NCI-H1092 treated with DMSO at 0.1 percent for 48 hours (cell line): ENCODE measurements at places on chromosomes 4 and X.

DNA sequence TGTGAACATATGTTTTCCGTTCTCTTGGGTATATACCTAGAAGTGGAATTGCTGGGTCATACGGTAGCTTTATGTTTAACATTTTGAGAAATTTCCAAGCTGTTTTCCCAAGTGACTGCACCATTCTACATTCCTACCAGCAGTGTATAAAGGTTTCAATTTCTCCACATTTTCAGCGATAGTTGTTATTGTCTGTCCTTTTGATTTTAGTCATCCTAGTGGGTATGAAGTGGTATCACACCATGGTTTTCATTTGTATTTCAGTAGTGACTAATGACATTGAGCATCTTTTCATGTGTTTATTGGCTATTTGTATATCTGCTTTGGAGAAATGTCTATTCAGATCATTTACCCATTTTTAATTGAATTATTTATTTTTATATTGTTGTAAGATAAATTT lies 2.4 kb downstream of the PPEF1 start:
- no peak for DNase-seq

- no peak for DNase-seq
Observed at GRCh38 chr4:23500894-23501449, 388.9 kb downstream of the PPARGC1A start.

DNA sequence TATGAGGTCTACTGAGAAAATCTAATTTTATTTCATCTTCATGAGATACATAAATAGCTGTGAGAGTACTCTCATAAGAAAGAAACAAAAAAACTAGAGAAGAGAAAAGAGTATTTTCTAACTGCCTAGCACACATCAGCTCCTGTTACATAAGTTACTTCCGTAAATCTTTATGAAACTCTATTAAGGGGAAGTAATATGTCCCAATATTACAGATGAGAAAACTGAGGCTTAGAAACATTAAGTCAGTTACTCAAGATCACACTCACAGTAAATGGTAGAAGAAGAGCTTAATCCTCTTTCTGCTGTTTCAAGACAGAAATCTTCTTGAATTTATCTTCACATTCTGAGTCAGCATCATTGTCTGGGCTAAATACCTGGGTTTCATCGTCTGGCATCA lies 164.1 kb downstream of the DTHD1 start:
- no peak for DNase-seq

- DNase-seq: no peak
Observed at GRCh38 chr4:76523593-76523992, 88.6 kb downstream of the SHROOM3 start.

GRCh38 chrX:51893931-51894696 lies 691 bp downstream of the MAGED1 start:
- DNase-seq: peak; percentile 69

GRCh38 chrX:66005830-66006449 lies 33.9 kb downstream of the VSIG4 start:
- no peak for DNase-seq

DNA sequence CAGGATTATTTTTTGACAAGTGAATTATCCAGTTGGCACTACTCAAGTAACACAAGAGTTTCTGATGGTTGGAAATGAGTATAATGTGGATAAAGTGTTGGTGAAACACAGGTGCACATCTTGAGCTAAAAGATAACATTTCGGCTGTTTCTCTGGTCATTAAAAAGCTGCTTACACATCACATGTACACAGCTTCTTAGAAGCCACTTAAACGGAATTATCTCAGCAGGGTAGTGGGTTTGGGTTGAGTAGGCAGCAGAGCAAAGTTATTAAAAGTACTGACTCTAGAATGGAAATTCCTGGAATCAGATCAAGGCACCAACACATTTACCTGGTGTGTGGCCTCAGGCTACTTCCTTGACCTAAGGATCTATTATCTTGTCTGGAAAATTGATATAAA lies 55.4 kb upstream of the RASSF6 start:
- DNase-seq: peak; percentile 24

DNA sequence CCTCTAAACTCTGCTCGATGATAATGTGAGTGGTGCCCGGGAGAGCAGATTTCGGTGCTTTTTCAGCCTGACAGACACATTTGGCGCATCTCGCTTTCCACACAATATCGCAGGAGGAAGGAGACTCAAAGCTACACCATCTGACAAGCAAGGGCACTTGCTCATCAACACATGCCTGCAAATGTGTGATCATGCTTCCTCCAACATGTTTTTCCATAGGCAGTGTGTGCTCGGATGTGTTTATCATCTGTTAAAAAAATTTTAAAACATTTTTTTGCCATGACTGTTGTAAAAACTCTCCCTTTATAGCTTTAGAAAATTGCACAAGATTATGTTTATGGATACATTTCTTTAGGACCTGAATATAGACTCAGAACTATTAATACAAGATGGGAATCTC lies 170.3 kb upstream of the PUDP start:
- DNase-seq: no peak

DNA sequence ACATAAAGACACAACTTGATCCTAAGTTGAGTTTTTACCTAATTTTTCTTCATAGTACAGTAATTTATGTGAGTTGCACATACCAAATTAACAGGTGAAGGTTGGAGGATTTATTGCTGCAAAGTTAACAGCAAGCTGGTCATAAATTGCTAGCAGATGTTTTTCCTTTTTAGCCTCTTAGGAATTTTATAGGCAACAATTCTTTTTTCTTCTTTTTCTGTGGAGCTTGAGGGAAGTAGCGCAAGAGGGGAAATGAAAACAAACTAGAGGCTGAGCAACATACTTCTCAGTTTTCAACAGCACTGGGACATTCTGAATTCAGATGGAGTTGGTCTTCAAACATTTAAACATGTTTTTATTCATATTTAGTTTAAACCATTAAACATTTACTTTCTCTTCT lies 63.7 kb upstream of the TLR2 start:
- no peak for DNase-seq

- no peak for DNase-seq
Observed at GRCh38 chr4:134297765-134298164, 96.2 kb upstream of the PABPC4L start.

- no peak for DNase-seq
Observed at GRCh38 chr4:1600211-1600780, 83.8 kb downstream of the FAM53A start.

DNA sequence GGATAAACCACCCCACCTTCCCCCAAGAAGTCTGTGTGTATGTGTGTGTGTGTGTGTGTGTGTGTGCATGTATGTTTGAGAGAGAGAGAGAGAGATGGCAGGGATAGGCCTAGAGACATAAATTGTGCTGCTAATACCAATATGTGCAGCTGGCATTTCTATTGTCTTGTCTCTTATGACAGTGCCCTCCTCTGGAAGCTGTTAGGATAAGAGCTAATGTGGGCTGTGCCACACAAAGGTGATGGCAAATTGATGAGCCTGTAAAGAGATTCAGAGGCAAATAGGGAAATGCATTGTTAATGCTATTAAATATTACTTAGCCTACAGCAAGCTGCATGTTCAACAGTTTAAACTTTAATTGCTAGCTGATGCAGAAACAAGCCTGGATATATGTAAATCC lies 332.0 kb downstream of the NKX6-1 start:
- no peak for DNase-seq

GRCh38 chr4:45663003-45663402 lies 460.9 kb downstream of the GABRG1 start:
- DNase-seq: peak; percentile 1

DNA sequence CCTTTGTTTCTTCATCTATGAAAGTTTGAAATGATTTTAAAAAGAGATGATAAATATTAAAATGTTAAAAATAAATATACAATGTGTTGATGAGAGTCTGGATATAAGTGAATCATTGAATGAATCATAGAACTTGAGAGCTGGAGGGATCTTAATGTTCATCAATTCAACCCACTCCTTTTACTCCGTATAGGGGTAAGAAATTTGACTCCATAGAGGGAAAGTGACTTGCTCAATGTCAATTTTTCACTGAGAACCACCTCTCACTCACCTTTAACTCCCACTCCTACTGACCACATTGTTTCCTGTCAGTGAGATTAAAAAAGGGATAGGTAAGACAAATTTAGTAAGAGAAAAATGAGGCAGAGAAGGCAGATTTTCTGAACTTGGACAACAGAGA lies 557.2 kb upstream of the GRIA3 start:
- no peak for DNase-seq

DNA sequence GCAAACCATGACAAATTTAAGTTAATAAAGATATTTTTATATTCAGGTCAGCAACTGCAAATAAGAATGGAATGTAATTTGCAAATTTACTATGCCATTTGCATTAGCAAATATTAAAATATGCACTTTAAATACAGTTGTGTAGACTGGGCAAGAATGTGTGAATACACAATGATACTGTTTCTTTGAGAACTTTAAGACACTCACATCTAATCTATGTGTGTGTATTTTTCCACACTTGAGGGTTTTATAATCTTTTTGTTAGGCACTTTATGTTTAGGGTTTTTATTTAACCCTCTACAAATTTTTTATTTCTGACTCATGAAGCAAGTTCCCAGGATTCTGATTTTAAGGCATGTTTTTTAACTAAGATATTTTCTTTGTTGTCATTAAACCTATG lies 23.9 kb upstream of the NDNF start:
- DNase-seq: no peak

GRCh38 chr4:37827802-37828321 lies 1.4 kb downstream of the PGM2 start:
- DNase-seq: no peak

- DNase-seq: peak; percentile 24
Observed at GRCh38 chr4:71184195-71184781, 154.5 kb upstream of the SLC4A4 start.

DNA sequence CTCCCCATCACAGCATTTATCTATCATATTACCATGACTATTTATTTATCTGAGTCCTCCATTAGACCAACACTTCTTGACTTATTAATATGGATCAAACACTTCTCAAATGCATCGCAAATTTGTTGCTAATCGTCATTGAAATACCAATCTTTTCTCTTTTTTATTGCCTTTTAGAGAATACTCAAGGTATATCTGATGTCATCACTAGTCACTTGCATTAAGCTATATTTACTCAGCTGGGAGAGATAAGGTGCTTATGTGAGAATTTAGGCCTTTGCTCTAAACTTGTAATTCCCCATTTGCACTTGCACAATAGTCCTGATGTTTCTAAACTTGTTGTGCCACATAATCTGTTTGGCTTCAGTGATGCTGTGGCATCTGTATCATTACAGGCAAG lies 95.0 kb downstream of the RASGEF1B start:
- no peak for DNase-seq

DNA sequence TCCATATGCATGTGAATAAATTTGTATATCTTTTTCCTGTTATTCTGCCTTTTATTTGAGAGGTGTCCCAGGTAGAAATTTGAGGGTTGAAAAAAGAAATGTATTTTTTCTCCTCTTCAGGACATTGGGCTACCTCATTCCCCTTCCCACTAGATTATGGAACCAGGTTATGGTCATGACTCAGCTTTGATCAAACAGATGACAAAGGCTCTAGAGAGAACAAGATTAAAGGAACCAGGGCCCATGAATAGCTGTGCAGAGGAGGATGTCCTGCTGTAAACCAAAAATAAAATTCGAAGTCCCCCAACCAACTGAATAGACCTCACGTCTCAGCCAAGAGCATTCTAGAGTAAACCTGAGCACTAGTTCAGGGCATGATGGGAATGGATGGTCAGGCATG lies 313.2 kb downstream of the RAPGEF2 start:
- DNase-seq: no peak

GRCh38 chrX:28586981-28587551 lies at the start of gene IL1RAPL1:
IL1RAPL1 (plus strand) TSS chrX:28587446.
- DNase-seq: no peak

DNA sequence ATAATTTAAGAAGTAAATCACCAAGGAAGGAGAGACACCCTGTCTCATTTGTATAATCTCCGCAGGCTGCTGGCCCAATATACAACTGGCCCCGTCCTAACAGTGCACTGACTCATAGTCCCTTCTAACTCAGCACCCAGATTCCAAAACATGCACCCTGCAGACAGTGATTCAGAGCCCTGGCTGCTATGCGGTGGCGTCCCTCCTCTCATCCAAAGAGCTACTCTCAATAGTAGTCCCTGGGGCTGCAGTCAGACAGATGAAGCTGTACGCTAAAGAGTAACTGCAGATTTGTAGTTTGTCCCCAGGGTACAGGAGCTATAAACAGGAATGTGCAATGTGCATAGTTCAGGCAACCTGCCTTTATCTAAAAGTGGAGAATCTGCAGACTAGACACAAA lies 23.0 kb downstream of the GABRA3 start:
- DNase-seq: no peak

GRCh38 chrX:75784680-75785491 lies at the start of gene MAGEE2:
MAGEE2 (minus strand) TSS chrX:75785254; CDS start chrX:75785051, 203 bp downstream.
- peak; percentile 21 for DNase-seq

GRCh38 chrX:16213961-16214360 lies 46.7 kb downstream of the MAGEB17 start:
- DNase-seq: no peak

DNA sequence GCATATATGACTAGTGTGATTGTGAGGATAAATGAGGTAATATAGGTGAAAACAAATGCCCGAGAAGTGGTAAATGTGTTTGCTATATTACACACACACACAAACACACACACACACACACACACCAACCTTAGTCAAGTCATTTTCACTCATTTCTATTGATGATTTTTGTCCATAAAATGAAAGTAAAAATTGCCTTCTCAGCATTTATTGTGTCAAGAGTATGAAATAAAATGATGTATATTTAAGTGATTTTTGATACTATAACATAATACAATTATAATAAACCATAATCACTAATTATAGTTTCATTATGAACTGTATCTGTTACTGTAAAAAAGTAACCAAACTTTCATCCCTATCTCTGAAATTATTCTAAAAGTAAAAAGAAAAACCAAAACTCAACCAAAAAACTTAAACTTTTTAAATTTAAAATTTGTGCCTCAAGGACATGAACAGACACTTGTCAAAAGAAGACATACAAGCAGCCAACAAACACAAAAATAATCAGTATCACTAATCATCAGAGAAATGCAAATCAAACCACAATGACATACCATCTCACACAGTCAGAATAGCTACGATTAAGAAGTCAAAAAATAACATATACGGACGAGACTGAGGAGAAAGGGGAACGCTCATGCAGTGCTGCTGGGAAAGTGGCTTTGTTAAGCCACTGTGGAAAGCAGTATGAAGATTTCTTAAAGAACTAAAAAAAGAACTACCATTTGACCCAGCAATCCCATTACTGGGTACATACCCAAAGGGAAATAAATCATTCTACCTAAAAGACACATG lies 601.0 kb downstream of the TMA16 start:
- no peak for DNase-seq
